ENCODE measurements at places on chromosomes 7 and 10.

DNA sequence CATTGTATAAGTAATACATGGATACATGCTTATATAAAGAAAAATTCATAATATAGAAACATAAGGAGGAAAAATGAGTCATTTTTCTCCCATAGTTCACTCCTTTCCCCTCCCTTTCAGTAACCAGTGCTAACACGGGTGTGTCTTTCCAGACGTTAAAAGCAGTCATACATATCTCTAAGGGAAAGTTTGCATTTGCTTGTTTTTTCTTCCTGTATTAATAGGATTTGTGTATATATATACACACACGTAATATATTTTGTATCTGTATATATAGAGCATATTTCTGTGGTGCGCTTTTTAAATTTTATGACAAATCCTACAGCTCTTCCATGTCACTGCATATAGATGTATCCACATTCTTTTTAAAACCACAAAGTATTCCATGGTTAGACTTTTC, 78.8 kb downstream of the RALA start:
- DNase-seq: no peak

DNA sequence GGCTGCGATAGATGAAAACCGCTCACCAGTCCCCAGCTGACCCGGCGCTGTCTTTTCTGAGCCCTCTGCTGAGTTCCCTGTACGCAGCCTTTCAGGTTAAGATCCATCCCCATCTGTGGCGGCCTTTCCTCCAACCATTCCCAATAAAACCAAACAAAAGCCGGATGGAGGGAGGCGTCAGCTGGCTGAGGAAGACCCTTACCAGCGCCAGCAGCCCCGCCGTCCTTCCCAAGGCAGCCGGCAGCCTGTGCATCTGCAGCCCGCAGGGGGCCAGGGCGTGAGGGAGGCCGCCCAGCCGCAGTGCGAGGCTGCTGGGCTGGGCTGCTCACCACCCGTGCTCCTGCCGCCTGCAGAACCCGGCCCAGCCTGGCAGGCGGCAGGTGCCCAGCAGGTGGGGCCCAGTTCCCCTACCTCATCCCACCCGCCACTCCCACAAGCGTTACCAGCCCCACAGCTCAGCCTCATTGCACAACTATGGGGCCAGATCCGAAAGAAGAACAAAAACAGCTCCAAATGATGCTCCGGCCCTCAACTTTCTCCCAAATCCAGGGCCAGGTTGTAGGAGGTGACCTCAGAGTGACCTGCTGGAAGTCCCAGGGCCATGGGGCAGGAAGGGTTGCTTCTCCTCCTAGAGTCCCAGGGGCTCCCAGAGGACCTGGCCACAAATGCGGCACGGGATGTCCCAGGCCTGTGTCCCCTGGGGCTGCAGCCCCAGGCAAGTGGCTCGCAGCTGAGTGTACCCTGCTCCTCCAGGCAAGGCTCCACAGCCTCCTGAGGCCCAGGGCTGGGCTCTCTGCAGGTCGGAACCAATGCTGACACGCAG, 23.8 kb downstream of the PAPOLB start:
- DNase-seq: no peak

DNA sequence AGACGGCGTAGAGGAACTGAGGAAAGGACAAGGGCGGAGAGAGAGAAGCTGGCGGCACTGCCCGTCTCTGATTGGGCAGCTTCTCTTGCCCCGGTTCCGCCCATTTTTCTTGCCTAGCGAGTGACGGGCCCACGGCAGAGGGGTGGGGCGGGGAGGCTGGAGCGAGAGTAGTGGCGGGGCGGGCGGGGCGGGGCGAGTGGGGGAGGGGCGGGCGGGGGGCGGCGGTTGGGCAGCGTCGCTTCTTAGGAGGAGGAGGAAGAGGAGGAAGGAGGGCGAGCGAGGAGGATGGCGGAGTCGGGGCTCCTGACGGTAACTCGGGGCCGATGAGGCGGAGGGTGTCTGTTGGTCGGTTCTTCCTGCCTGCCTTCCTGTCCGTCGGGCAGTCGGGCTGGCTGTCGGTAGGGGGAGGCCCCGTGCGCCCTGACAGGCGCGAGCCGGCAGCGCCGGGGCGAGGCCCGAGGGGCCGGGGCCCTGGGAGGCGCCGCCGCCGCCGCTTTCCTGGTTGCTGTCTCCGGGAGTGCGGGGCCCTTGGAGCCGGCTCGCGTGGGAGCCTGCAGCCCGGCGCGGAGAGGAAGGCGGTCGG, at the start of gene SHOC2:
Gene SHOC2 (plus strand): TSS at position 256 of the 583 bp plus-strand sequence. CDS start 44,755 bp downstream, outside the sequence.
- peak; percentile 96 for DNase-seq

- no peak for DNase-seq
Measured at GRCh38 chr10:59513558-59513957, 151.2 kb upstream of the FAM13C start.

- DNase-seq: no peak
Measured at GRCh38 chr7:37315772-37316715, 132.6 kb downstream of the ELMO1 start.

DNA sequence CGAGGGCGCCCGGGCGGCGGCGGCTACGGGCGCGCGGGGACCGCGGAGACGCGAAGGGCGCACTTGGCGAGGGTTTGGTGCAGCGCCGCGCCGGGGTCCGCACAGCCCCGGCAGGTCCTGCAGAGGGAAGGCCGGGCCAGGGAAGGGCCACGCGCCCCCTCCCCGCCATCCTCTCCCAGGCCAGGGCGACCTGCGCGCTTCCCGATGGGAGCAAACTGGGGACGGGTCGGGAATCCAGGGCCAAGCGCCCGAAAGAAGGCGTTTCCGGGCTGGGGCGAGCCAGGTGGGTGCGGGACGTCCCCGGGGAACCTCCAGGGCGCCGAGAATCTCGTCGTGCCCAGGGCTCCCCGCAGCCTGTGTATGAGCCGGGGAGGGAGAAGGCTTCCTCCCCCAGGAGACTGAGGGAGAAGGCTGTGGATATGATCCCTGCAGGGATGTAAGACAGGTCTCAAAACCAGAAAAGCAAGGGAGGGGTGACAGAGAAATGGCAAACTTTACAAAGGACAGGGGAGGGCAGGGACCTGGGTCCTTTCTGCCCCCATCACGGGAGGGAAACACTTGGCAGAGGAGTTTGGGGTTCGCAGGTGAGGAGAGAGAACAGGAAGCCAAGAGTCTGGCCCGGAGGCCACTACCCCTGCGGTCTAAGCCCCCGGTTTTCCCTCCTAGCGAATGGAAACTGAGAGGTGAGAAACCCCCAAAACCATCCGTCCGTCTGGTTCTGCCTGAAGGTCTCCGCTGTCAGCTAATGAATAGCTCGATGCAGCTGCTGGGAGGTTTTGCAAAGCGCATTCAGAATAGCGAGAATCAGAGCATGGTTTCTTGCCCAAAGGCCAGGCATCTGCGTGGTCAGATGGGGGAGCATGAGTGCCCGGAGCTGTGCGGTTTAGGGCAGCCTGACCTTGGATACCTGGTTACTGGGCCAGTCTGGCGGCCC, 674 bp downstream of the AMZ1 start:
- no peak for DNase-seq

- no peak for DNase-seq
Measured at GRCh38 chr10:124520558-124521428, 59.2 kb downstream of the LHPP start.
